PC-9 (cell line): ENCODE measurements at places on chromosomes 5 and 9. TPM values are rescaled to one million over a fixed set of nuclear protein-coding genes. Genes with fewer than 3 reads are reported as not detected.

DEPDC1B gene
- total RNA-seq = 25.6 and 29.2 TPM in 2 replicates

PCDHGB3 gene
- total RNA-seq = not detected in 2 replicates

IL13 gene
- not detected in 2 replicates for total RNA-seq

S100Z gene
- total RNA-seq = not detected in 2 replicates

SPATA31D3 gene
- total RNA-seq = not detected in 2 replicates

DNA sequence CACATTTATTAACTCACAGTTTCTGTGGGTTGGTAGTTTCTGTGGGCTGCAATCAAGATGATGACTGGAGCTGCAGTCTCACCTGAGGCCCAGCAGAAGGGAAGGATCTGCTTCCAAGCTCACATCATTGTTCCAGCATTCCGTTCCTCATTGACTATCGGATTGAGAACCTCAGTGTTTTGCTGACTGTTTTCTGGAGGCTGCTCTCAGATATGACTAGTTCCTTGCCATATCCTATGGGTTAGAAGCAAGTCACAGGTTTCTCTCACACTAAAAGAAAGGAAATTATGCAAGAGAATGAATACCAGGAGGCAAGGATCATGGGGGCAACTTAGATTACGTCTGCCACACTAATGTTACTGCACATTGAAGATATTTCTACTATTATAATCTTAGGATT, 6.3 kb upstream of the ERAP1 start:
- no peak for DNase-seq

GRCh38 chr9:87515006-87515405, 17.3 kb downstream of the DAPK1 start:
- no peak for DNase-seq

- peak; percentile 92 for DNase-seq
These were observed 52.2 kb downstream of the MTAP start for GRCh38 chr9:21854594-21854993.

DNA sequence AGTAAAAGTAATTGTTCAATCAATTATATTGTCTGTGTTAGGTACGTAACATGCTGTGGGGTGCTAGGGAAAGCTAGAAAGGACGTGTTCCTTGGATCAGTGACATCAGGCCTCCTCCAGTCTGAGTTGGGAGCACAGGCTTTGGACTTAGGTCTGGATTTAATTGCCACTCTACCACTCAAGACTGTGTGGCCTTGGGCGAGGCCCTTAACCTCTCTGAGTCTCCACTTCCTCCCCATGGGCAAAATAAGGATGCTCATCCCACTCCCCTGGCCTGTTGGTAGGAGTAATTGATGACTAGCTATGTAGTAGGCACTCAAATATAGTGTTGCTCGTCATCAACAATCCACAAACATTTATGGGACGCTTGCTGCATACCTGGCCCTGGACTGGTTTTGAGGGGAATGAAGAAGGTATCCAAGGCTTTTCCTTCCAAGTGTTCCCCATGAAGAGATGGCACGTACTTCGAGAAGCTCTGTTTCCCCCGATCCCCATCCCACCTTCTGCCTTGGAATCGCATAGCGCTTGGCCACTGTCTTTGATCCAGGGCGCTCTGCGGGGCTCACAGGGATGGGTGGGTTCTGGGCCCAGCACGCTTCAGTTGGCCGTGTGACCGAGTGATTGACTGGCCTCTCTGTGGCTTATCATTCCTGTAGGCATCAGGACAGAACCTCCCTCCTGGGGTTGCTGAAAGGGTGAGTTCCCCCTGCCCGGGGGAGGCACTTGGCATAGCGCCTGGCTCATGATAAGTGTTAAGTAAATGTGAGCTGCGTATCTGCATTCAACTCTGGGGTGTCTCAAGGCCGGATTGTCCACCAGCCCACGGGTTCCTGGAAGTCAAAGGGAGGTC, 8.1 kb downstream of the FGF18 start:
- no peak for DNase-seq

GRCh38 chr9:134624621-134625181, 16.9 kb upstream of the COL5A1 start:
- peak; percentile 76 for DNase-seq

GRCh38 chr5:108193021-108193795, 188.7 kb downstream of the FBXL17 start:
- DNase-seq = no peak

GRCh38 chr5:175867587-175868347, 3.6 kb upstream of the CPLX2 start:
- no peak for DNase-seq

DNA sequence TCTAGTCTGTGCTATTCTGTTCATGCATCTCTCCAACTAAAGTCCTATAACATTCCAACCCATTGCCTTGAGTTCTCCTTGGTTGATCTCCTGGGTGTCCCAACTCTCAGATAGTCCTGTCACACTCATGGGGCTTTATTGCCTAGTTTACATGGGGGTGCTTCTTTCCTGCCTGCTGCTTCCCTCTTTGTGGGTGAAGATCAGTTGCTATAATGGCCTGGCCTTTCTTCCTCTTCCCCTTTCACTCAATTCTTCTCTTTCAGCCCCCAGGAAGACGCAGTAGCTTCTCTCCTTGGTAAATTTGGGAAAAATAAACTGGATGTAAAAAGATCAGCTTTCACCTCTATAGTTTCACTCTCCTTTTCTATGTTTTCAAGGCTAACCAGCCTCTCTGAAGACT, 66.5 kb downstream of the PTCD2 start:
- no peak for DNase-seq

GRCh38 chr5:98104454-98105188, 668.8 kb upstream of the RGMB start:
- DNase-seq = no peak

DNA sequence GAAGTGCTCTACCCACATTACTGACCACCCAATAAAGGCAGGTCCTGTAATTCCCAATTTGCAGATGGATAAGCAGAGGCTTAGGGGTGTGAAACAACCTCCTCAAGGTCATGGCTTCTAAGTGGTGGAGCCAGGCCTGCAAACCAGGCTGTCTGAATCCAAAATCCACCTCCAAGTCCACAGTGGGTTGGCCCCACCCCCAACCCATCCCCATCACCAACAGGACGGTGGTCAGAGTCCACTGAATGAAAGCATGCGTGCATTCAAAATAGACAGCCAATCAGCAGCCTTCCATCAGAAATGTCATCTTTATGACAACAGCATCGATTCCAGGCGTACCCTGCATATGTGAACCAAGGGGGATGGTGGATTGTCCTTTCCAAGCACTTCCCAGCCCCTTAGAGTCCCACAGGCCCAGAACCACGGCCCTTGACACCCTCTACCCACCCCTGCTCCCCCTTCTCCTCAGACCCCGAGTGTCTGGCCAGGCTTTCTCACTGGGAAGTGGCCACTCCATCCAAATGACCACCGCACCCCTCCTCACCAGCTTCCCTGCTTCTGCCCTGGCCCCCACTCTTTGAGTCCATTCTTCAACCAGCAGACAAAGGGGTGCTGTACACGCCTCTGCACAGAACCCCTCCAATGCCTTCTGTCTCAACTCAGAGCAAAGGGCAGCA, 133.1 kb downstream of the KCNIP1 start:
- DNase-seq = no peak

DNA sequence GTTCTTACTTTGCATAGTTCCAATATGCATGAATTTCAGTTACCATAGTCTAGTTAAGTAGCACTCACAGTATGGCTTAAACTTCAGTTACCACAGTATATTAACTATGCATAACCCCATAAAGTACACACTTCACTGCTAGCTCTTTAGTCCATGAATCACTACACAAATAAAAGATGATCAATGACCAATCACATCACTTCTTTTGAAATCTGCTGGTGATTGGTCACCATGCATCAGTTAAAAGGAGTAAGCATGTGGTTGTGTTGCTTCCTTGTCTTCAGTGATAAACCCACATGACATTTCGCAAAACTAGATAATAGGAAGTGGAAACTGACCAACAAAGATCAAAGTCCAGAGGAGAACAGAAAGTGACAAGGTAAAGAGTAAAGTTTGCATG, 79.0 kb downstream of the TAF11L14 start:
- DNase-seq = no peak

DNA sequence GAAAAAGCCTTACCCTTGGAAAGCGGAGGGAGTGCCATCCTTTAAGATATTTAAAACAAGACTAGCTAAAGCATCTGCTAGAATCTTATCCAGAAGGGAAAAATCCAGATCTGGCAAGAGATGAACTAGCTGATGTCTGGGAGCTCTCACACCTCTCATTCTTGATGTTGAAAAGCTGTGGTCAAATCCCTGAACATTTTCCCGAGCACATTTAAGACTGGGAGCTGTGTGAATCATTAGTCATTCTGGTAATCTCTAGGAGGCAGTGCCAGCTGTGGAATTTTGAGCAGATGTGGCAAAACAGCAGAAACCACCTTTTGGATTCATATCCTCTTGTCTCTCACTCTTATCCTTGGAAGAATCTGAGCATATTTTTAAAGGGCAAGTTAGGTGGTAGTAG, 218.0 kb downstream of the MAN2A1 start:
- DNase-seq = no peak

DNA sequence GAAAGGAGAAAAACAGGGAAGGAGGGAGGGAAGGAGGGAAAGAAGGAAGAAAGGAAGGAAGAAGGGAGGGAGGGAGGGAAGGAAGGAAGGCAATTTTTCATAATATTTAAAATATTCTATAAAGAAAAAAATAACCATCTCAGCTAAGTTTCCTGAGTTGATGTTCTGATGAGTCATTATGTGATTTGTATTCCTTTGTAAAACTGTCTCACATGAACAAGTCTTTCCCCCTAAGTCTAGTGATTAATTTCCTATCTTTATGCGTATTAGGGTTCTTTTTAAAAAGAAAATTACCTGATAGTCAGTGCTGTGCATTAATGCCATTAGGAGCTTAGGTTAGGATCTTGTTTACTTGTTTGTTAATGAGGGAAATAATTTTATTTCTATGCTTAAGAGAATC, 94.1 kb downstream of the RASEF start:
- no peak for DNase-seq

GRCh38 chr9:86614871-86615849, 260.9 kb upstream of the TUT7 start:
- DNase-seq = no peak
